CD8-positive, alpha-beta T cell (primary cell): ENCODE measurements at places on chromosomes 11 and 22.

- DNase-seq = no peak
Measured at GRCh38 chr11:92865352-92865751, 104.1 kb upstream of the MTNR1B start.

DNA sequence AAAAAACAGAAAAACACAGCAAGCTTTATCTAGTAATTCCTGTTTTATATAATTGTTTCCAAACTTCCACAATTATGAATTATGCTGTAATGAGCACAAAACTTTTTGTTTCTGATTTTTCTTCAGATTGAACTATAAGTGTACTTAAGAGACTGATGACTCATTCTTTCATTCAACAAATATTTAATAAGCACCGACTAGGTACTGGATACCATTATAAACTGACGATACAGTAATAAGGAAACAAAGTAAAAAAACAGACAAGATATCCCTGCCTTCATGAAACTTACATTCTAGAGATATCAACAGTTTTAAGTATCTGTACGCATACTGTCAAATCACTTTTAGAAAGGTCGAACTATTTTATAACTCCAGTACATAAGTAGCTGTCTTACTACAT, 78.6 kb downstream of the ME3 start:
- no peak for DNase-seq

DNA sequence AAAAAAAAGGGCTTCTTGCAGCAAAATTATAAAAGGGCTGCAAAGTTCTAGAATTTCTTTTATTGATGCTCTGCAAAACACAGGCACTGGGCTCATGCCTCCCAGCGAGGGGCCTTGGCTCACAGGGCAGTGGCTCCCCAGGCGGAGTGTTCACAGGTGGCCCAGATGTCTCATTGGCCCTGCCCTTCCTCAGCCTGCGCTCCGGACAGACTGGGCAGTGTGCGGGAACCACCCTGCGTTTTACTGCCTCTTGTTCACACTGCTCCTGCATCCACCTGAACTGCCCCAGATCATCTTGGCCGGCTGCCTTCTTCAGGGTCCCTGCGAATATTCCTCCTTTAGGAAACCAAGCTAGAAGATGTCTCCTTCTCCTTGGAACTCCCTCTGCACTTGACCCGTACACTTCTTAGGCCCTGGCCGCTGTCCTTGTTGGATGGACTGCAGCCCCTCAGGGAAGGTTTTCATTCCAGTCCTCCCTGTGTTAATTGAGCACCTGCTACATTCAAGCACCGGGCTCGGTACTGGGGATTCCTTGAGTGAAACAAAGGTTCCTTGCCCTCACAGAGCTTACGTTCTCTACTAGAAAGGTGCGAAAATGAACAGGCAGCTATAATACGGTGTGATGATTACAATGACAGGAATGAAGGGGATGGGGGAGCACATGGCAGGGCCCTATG, 4.5 kb downstream of the TUBA8 start:
- DNase-seq = no peak

- DNase-seq = no peak
Measured at GRCh38 chr11:113014262-113015097, 53.3 kb downstream of the NCAM1 start.

- no peak for DNase-seq
Measured at GRCh38 chr22:18114495-18114894, 3.9 kb downstream of the TUBA8 start.

- no peak for DNase-seq
Measured at GRCh38 chr11:47378010-47378835, at the start of gene SPI1. Gene SPI1 (minus strand): TSS chr11:47378547. CDS start chr11:47378353, 194 bp downstream.

DNA sequence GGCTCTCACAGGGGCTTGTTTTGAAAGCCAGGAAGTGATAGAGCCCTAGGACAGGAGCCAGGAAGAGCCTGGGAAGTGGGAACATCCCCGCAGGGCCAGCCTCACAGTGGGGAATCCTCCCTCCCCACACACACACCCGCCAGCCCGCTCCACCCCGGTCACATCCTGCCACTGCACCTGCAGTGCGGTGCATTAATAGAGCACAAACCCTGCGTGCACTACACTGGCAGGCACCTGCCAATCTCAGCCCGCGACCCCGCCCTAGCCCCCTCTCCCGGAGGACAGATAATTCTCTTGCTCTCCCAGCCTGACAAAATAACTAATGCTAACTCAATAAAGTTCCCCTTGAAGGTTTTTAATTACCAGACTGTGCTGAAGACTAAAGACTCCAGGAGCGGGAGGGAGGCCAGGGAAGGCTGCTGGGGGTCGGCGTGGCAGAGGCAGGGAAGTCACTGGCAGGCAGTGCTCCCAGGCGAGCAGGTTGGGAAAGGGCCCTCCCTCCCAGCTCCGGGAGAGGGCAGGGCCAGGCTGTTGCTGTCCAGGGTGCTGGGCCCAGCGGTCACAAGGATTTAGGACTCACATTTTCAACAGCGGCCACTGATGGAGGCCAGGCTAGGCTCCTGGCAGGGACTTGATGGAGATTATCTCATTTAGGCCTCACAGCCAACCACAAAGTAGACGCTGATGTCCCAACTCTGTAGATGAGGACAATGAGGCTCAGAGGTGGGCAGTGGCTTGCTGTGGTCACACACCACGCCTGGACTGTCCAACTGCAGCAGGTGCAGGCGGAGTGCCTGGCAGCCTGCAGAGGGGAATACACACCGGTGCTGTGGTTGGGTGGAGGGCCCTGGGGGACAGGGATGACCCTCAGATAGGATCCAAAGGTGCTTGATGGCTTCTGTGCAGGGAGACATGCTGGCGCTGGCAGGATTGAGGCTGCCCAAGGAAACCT, 23.9 kb upstream of the TCF20 start:
- no peak for DNase-seq
